Thyroid gland (tissue), 4 donors: ENCODE measurements at places on chromosomes 5 and 9.
A peak's percentile ranks its signal among the peaks of the same experiment; 100 is the strongest.

DNA sequence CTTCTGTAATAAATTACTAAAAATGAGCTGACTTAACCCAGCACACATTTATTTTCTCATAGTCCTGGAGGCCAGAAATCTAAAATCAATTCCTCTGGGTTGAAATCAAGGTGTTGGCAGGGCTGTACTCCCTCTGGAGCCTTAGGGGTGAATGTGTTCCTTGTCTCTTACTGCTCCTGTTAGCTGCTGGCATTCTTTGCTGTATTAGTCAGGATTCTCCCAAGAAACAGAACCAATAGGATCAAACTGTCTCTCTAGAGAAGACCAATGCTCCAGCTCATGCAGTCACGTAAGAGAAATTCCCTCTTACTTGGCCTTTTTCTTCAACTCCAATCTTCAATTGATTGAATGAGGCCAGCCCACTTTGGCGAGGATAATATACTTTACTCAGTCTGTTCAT is 15.3 kb upstream of the CD180 start:
- no peak overlapping the region for H3K27ac ChIP-seq
- no peaks in the 10 kb centered on the region for H3K36me3 ChIP-seq
- no peak overlapping the region for H3K4me3 ChIP-seq
- DNase-seq = no peak
- H3K27me3 ChIP-seq = no peaks in the 10 kb centered on the region

- H3K36me3 ChIP-seq = no peaks in the 10 kb centered on the region
- H3K4me1 ChIP-seq = peaks cover 13% of the 10 kb centered on the region
- DNase-seq = no peak
- H3K27ac ChIP-seq = no peak overlapping the region
- no peak overlapping the region for H3K4me3 ChIP-seq
Measured at GRCh38 chr5:138870611-138871010, 4.5 kb downstream of the LRRTM2 start.

DNA sequence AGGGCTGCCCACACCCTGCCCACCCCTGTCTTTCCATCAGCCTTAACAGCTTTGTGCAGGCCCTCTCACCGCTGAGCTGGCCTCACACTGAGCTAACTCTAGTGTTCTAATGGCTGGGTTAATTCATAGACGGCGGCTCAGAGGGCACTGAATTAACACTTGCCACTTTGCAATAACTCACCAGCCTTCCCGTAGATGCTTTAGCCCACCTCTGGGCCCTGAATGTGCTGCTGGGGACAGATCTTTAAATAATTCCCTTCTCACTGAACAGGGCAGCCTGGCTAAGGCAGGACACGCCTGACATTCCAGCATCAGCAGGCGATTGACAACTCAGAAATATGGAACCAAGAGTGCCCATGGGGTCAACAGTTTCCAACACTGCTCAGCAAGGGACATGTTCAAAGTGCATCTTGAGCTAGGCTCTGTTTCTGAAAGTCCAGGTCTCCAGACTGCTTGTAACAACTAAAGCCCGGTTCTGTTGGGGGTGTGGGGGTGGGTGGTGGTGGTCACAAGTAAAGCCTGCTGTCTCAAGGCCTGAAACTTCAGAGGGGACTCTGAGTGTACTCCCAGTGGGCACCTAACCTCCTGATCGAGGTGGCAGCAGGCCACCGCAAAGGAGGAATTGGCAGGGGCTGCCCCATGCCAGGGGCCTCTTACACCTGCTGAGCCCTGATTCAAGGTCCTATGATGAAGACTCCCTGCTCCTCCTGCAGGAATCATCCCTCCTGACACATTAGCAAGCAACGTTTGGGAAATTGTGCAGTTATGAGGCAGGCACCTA is 248.3 kb downstream of the FSTL4 start:
- no peak overlapping the region for H3K27ac ChIP-seq
- H3K4me1 ChIP-seq = no peaks in the 10 kb centered on the region
- H3K27me3 ChIP-seq = no peaks in the 10 kb centered on the region
- H3K4me3 ChIP-seq = no peak overlapping the region

GRCh38 chr5:25641124-25641523 is 996.3 kb upstream of the CDH10 start:
- no peaks in the 10 kb centered on the region for H3K36me3 ChIP-seq
- no peak overlapping the region for H3K27ac ChIP-seq
- no peaks in the 10 kb centered on the region for H3K27me3 ChIP-seq
- no peaks in the 10 kb centered on the region for H3K4me1 ChIP-seq
- no peak for DNase-seq

DNA sequence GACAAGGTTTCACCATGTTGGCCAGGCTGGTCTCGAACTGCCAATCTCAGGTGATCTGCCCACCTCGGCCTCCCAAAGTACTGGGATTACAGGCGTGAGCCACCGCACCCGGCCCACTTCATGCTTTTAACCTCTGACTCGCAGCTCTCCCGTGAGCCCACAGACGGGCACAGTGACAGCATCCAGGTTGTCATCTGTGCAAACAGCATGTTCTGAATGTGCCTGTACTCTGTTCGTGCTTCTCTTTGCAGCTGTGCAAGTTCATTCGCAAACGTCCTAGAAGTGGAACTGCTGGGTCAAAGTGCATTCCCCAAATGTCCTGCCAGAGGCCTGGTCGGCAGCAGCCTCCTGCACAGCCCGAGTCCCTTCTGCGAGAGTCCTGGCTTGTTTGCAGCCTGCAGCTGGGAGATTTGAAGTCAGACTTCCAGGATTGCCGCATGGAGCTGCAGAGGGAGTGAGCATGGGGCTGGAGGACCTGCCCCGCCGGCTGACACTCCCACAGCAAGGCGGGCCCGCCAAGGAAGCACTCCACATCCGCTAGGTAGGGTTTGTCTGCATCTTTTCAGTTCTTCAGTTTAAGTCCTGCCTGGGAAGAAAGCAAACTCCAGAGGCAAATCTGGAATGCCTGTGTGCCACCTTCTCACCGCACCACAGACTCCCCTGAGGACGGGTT is 3.4 kb downstream of the BRD3OS start:
- H3K36me3 ChIP-seq = peaks cover 22% of the 10 kb centered on the region
- H3K27me3 ChIP-seq = no peaks in the 10 kb centered on the region
- peaks cover 10% of the 10 kb centered on the region for H3K4me1 ChIP-seq
- DNase-seq = no peak
- no peak overlapping the region for H3K27ac ChIP-seq
- H3K4me3 ChIP-seq = no peak overlapping the region

DNA sequence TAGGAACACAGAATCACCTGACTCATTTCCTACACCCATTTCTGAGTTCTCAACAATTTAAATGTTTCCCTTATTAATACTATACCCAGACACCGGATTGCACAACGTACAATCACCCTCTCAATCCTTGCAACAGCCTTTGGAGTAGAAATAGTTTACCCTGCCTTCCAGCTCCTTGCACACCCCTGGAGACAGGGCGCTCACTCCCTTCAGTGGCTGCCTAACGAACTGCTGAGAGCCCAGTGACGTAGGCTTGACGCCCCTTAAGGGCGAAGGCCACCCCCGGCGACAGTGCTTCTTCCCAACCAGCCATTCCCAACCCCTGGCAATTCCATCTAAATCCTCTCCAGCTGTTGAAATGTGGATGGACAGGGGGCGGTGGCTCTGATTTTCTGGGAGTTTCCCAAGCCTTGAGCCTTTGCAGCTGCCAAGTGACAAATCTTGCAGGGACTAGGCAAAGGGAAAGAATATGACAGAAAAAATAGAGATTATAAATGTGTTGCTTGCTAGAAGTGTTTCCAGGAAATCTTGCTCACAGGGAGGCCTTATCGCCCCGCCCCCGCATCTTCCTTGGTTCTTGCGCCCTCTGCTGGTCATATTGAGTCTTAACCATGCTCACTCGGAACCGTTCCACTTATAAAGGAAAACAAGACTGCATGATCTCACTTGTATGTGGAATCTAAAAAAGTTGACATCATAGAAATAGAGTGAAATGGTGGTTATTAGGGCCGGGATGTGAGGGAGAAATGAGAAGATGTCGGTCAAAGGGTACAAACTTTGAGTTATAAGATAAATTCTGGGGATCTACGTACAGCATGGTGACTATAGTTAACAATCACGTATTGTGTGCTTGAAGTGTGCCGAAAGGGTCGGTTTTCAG is 7.6 kb upstream of the BARX1 start:
- peak; percentile 83 for DNase-seq
- H3K27me3 ChIP-seq = peaks cover 35% of the 10 kb centered on the region
- H3K4me1 ChIP-seq = peaks cover 30% of the 10 kb centered on the region
- H3K27ac ChIP-seq = no peak overlapping the region
- H3K4me3 ChIP-seq = no peak overlapping the region
- no peaks in the 10 kb centered on the region for H3K36me3 ChIP-seq

DNA sequence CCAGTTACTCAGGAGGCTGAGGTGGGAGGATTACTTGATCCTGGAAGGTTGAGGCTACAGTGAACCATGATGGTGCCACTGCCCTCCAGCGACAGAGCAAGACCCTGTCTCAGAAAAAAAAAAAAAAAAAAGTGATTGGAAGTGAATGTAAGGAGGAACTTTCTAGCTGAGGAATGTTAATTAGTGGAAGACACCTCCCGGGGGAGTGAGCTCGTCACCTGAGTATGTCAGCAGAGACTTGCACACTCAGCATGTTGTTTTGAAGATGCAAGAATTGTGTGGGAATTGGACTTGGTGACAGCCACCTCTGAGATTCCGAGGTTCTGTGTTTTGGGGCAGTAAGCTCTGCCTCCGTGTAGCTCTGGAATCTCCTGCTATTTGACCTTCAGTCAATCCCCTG is 3.6 kb downstream of the SYNPO start:
- H3K27ac ChIP-seq = no peak overlapping the region
- DNase-seq = no peak
- H3K27me3 ChIP-seq = no peaks in the 10 kb centered on the region
- no peak overlapping the region for H3K4me3 ChIP-seq
- H3K4me1 ChIP-seq = peaks cover 76% of the 10 kb centered on the region

DNA sequence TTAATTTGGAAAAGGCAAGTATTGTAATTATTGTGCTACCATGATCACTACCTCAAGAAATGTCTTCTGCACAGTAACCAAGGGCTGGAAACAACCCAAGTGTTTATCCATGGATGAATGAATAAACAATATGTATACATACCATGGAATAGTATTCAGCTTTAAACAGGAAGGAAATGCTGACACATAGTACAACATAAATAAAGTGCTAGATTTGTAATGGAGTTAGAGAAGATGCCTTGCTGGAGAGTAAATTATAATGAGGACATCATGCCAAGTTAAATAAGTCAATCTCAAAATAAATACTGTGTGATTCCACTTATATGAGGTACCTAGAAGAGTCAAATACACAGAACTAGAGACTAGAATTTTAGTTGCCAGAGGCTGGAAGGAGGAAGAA is 160.0 kb downstream of the CCDC192 start:
- H3K27ac ChIP-seq = no peak overlapping the region
- H3K4me3 ChIP-seq = no peak overlapping the region
- no peaks in the 10 kb centered on the region for H3K36me3 ChIP-seq
- DNase-seq = no peak
- H3K4me1 ChIP-seq = no peaks in the 10 kb centered on the region

- peaks cover 4% of the 10 kb centered on the region for H3K4me1 ChIP-seq
- H3K27me3 ChIP-seq = no peaks in the 10 kb centered on the region
- DNase-seq = no peak
- peaks cover 89% of the 10 kb centered on the region for H3K36me3 ChIP-seq
- no peak overlapping the region for H3K27ac ChIP-seq
Measured at GRCh38 chr9:104815851-104816565, 52.1 kb downstream of the NIPSNAP3B start.

DNA sequence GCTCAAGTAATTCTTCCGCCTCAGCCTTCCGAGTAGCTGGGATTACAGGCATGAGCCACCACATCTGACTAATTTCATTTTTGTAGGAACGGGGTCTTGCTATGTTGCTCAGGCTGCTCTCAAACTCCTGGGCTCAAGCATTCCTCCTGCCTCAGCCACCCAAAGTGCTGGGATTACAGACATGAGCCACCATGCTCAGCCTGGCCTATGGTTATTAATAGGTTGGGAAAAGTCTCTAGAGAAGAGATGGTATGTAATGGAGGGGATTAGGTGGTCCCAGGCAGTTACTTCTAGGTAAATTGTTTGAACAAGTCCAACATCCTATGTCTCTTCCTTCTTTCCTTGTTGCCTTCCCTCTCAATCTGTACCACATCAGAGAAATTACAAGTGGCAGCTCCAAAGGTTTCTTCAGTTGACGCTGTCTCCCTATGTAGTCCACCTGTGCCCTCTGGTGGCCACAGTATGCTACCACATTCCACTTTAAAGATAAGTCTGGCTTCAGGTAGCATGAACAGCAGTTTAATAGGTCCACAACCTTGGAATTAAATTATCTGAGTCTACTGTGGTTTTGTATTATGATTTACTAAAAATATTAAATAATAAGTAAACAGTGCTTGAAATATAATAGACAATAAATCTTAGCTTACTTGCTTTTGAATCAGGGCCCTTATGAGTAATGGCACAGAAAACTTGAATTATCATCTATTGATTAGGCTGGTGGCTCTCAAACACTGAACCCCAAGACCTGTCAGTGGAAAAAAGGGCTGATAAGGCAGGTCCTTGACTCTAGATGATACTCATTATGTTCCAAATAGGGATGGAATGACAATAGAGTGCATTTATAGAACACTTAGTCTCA is 9.7 kb downstream of the TIGD6 start:
- no peaks in the 10 kb centered on the region for H3K36me3 ChIP-seq
- H3K4me3 ChIP-seq = no peak overlapping the region
- peak; percentile 86 for DNase-seq
- H3K27ac ChIP-seq = no peak overlapping the region

- H3K27me3 ChIP-seq = no peaks in the 10 kb centered on the region
- H3K27ac ChIP-seq = no peak overlapping the region
- H3K36me3 ChIP-seq = no peaks in the 10 kb centered on the region
- no peak for DNase-seq
- no peak overlapping the region for H3K4me3 ChIP-seq
Measured at GRCh38 chr9:34370970-34371880, 5.5 kb downstream of the MYORG start.
